ENCODE measurements at places on chromosomes 3 and 15. TPM values are rescaled to one million over a fixed set of nuclear protein-coding genes. Genes with fewer than 3 reads are reported as not detected.

Gene MYO1E
- 107 TPM for total RNA-seq

Gene KLHL6
- total RNA-seq: 0.32 TPM

Gene LCMT2
- total RNA-seq: 6.5 TPM

Gene ZNF80
- total RNA-seq: not detected

Gene ABHD10
- 18.4 TPM for total RNA-seq

Gene XYLB
- total RNA-seq: 2.7 TPM

Gene CLDN11
- total RNA-seq: 163 TPM

Gene MORC1
- total RNA-seq: not detected

Gene HRG
- not detected for total RNA-seq

Gene SCAANT1
- not detected for total RNA-seq

Gene CFAP20DC
- total RNA-seq: 4.5 TPM

Gene FSIP1
- total RNA-seq: 0.97 TPM

Gene LRRN1
- total RNA-seq: not detected

Gene IREB2
- 28.2 TPM for total RNA-seq

Gene DUOXA2
- not detected for total RNA-seq

Gene CDHR4
- not detected for total RNA-seq

Gene SENP7
- 3.1 TPM for total RNA-seq

Gene OXTR
- total RNA-seq: 2.5 TPM

Gene ETV5
- total RNA-seq: 30.6 TPM

Gene SEMA3F
- total RNA-seq: 6.5 TPM

Gene STAC
- total RNA-seq: 0.32 TPM
